Activated CD4-positive, alpha-beta T cell treated with anti-CD3 and anti-CD28 coated beads, Interleukin-2, amount 10 ng/mL, durations not matched to agents 24 days and 14 days (primary cell): ENCODE measurements at places on chromosomes 7 and 10. TPM values are rescaled to one million over a fixed set of nuclear protein-coding genes. Genes with fewer than 3 reads are reported as not detected.

- H3K4me1 ChIP-seq: no peaks in the 10 kb centered on the region
- H3K27me3 ChIP-seq: no peaks in the 10 kb centered on the region
- DNase-seq: no peak
- H3K4me3 ChIP-seq: no peak overlapping the region
- H3K36me3 ChIP-seq: no peaks in the 10 kb centered on the region
- H3K27ac ChIP-seq: no peak overlapping the region
Observed at GRCh38 chr7:95684037-95684436, 87.7 kb upstream of the PDK4 start.

The PSTK gene
- 4.5 and 4.8 TPM in 2 replicates for total RNA-seq

- no peak for DNase-seq
- no peaks in the 10 kb centered on the region for H3K27me3 ChIP-seq
- H3K4me3 ChIP-seq: no peak overlapping the region
- no peaks in the 10 kb centered on the region for H3K4me1 ChIP-seq
- no peaks in the 10 kb centered on the region for H3K36me3 ChIP-seq
- H3K27ac ChIP-seq: no peak overlapping the region
Observed at GRCh38 chr10:71265201-71265575, 52.8 kb downstream of the UNC5B start.

DNA sequence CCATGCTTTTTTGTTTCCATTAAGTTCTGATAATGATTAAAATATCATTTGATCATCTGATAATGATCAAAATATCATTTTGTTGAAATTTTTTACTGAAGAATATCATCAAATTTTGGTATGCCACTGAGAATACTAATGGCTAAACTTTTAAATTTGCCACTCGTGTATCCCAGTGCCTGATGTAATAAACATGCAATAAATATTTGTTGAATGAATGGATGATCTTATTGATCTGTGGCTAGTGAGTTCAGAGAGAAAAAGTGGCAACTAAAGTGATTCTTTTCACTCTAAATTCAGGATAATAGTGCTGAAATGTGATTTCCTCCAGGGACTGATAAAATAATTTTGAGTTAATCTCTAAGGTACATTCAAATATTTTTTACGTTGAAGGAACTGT is 159.3 kb upstream of the WNT16 start:
- no peak overlapping the region for H3K27ac ChIP-seq
- H3K4me1 ChIP-seq: no peaks in the 10 kb centered on the region
- H3K4me3 ChIP-seq: no peak overlapping the region
- no peaks in the 10 kb centered on the region for H3K36me3 ChIP-seq
- no peak for DNase-seq
- H3K27me3 ChIP-seq: peaks cover 9% of the 10 kb centered on the region

The PKD2L1 gene
- 0.17 TPM in 1 of 2 replicates, not detected in the other for total RNA-seq

DNA sequence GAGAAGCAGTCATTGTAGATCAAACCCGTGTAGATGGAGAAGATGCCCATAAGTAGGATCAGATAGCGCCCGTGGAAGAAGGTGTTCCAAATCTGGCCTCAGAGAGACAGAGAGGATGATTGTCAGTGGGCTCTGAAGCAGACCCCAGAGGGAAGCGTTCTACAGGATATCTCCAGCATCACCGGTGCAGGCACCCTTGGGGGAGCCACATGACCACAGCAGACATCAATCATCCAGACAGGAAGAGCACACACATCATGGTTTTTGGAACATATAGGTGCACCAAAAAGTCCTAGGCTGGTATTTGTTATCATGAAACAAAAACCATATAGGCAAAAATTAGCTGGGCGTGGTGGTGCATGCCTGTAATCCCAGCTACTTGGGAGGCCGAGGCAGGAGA is 44.0 kb upstream of the SVOPL start:
- H3K36me3 ChIP-seq: no peaks in the 10 kb centered on the region
- DNase-seq: no peak
- H3K27ac ChIP-seq: no peak overlapping the region
- H3K4me1 ChIP-seq: peaks cover 20% of the 10 kb centered on the region
- peaks cover 4% of the 10 kb centered on the region for H3K27me3 ChIP-seq

- no peaks in the 10 kb centered on the region for H3K36me3 ChIP-seq
- no peak overlapping the region for H3K4me3 ChIP-seq
- H3K27ac ChIP-seq: peak overlapping the region; percentile 26
- DNase-seq: no peak
- H3K27me3 ChIP-seq: peaks cover 67% of the 10 kb centered on the region
Observed at GRCh38 chr7:155807789-155808548, 4.3 kb downstream of the SHH start.

The ANXA8 gene
- 0.17 TPM in 1 of 2 replicates, not detected in the other for total RNA-seq

The NUTM2E gene
- total RNA-seq: 0.19 TPM in 1 of 2 replicates, not detected in the other

The OR9A2 gene
- not detected in 2 replicates for total RNA-seq
